ENCODE measurements at places on chromosomes 11 and 22.

DNA sequence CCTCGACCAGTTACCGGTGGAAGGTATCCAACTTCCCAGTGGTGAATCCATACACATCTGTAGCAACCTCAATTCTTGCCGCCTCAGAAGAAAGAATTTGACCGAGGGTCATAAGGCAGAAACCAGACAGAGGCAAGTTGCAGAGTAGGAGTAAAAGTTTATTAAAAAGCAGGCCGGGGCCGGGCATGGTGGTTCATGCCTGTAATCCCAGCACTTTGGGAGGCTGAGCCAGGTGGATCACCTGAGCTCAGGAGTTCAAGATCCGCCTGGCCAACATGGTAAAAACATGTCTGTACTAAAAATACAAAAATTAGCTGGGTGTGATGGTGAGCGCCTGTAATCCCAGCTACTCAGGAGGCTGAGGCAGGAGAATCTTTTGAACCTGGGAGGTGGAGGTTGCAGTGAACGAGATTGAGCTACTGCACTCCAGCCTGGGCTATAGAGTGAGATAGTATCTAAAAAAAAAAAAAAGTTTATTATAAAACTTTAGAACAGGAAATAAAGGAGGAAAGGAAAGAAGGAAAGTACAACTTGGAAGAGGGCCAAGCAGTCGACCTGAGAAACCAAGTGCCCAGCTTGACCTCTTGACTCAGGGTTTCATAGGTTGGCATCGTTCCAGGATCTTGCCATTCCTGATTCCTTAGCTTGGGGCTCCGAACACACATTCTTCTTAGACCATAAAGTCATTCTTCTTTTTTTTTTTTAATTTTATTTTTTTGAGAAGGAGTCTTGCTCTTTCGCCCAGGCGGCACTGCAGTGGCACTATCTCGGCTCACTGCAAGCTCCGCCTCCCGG lies 27.8 kb downstream of the RGL4 start:
- no peak for DNase-seq

GRCh38 chr22:22430111-22430820 lies 78.3 kb downstream of the ZNF280B start:
- no peak for DNase-seq

GRCh38 chr22:50307890-50308596 lies 597 bp upstream of the PLXNB2 start:
- no peak for DNase-seq

- DNase-seq: no peak
These were observed 555.7 kb upstream of the CADM1 start for GRCh38 chr11:116059919-116060318.

GRCh38 chr22:37171662-37172061 lies 16.4 kb downstream of the C1QTNF6 start:
- DNase-seq: no peak

GRCh38 chr22:39448205-39449054 lies 8.4 kb upstream of the MGAT3 start:
- DNase-seq: no peak

DNA sequence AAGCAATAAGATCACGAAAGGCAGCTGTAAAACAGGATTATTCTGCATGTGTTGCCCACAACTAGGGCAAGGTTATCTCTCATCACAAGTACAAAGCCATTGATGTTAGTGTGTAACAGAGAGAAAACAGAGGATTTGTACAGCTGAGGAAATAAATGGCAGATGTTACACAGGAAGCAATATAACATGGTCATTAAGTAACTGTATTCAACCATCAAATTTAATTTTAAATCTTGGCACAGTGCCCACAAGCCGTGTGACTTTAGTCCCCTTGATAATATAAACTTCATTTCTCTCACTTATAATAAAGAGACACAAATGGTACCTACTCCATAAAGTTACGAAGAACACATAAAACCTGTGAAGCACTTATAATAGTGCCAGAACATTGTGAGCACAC lies 17.3 kb downstream of the OR51E2 start:
- DNase-seq: no peak

DNA sequence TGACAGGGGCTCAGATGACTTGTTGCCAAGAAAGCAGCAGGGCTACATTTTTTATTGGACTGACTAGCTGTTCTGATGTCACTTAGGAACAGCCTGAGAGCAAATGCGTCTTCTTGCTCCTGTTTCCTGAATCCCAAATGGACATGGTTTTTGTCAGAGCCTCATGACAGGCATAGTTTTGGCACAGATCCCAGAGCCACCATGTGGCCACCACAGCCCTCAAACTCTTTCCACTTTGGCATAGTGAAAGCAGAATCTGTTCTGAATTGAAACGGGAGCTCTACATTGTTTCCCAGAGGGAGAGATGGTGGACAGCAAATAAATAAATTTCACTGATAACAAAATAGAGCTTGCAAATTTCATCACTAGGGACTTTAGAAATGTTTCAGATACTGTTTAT lies 222.2 kb downstream of the C11orf87 start:
- no peak for DNase-seq

GRCh38 chr11:42669248-42669976 lies 642.4 kb upstream of the API5 start:
- DNase-seq: no peak

DNA sequence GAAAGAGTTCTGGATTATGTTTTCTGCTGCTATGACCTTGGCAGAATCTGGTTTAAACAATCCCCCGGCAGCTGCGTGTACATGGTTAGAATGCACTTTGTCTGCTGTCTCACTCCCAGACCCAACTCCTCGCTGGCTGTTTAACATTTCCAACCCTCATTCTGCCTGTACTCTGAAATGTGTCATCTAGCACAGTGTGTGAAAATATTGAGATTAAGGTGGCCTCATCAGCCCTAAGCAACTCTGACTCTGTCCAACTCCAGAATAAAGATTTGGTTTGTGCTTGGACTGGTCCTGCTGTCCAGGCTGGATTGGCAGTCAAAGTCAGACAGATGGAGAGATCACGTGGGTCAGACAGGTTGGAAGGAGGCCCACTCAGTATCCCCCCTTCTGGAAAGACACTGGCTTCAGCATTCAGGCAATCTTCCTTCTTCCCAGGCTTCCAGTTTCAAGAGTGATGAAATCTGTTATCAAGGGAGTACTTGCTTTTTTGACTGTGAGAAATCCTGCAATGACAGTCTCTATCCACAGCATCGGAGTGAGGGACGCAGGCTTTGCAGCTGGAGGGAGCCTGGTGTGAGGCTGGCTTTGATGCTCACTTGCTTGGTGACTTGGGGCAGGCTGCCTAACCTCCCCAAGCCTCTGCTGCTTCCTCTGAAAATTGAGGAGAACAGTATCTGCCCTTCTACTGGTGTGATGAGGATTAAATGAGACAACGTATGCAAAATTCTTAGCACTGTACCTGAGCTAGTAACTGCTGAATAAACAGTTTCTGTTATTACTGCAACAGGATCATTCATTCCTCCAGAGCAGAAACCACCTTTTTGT lies 29.8 kb downstream of the ABTB2 start:
- DNase-seq: no peak
